ENCODE measurements at places on chromosomes 7 and 10.

DNA sequence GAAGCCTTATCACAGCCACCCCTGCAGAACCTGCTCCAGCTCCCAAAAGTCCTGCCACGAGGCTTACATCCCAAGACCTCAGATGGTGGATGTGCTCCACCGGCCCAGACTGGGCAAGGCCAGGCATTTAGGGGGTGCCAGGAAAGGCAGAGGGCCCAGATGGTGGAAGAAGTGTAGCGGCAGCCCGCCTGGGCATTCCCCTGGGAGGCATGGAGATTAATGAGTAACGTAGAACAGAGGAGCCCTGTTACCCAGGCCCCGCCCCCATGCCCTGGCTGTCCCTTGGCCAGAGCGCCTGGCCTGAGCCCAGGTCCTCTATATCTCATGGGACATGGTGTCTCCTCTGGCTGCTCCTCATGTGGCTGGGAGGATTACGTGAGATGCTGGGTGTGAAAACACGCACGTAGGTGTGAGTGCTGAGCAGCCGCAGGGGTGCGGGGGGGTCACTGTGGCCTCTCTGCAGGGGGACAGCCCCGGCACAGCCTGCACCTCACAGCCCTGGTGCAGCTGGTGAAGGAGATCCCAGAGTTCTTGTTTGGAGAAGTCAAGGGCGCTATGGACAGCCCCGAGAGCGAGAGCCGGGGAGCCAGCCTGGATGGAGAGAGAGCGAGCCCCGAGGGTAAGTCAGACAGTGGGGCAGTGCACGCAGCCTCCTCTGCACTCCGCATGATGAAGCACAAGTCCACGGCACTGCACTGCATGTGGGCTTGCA is 52.9 kb downstream of the ZNF467 start:
- no peak for DNase-seq

- no peak for DNase-seq
Measured at GRCh38 chr7:55288070-55288824, 76.9 kb upstream of the LANCL2 start.

DNA sequence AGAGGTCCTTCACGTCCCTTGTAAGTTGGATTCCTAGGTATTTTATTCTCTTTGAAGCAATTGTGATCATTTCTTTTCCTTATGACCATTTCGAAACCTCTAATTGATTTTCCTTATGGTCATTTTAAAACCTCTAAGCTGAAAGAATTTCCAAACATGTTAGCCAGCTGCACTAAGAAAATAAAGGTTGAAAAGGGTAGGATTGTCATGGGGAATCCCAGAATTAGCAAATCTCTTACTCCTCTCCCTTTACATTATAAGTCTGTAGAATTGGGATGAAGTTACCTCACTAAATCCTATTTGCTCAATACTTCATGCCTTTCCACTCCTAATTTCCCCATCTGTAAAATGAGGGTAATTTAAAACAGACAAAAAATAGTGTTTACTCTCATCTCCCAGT is 79.5 kb downstream of the FAM185A start:
- DNase-seq = no peak

DNA sequence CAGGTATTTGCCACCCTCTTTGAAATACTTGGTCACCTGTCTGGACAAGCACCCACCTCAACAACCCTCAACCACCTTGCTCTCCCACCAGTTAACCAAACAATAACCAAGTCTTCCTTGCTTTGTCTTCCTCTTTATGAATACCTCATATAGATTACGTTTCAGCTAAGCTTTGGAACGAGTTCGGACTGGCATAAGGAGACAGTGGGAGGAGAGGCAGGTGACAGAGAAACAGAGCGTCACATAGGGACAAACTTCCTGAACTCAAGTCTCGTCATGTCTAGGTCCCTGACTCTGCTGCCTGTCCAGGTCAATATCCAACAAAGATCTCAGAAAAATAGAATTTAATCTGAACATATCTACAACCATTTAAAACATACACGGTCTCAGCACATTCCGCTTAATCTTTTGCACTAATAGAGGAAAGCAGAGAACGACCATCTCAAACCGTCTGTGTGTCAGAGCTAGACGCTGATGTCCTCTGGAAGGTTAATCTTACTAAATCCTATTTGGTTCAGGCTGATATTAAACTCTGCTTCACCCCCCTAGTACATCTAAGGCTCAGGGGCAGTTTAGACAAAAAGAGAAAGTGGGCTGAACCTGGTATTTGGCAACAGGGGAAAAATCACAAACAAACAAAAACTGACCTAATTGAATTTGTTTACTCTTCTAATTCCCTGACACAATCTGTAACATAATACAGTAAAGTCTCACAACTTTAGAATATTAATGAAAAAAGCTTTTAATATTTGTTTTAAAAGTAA is 26.4 kb upstream of the SVOPL start:
- DNase-seq = no peak

DNA sequence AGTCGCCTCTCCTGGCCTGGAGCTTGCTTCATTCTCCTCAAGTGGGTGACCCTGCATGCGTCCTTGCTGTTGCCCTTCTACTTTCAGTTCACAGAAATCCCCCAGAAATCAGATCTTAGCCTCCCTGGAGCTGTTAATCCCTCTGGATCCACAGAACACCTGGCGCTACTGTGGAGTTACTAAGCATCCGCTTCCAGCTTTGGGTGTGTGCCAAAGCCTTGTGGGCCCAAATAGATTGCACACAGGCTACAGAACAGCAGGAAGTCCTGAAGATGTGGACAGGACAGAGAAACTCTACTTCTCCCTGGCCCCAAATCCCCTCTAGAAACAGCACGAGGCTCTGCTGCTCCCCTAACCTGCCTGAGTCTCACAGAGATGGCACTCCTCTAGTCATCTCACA is 36.6 kb upstream of the PDLIM1 start:
- DNase-seq = no peak

GRCh38 chr10:103555712-103556111 is 62.2 kb downstream of the NEURL1 start:
- DNase-seq = no peak

- DNase-seq = no peak
Measured at GRCh38 chr10:69406302-69406811, 10.4 kb downstream of the TACR2 start.

DNA sequence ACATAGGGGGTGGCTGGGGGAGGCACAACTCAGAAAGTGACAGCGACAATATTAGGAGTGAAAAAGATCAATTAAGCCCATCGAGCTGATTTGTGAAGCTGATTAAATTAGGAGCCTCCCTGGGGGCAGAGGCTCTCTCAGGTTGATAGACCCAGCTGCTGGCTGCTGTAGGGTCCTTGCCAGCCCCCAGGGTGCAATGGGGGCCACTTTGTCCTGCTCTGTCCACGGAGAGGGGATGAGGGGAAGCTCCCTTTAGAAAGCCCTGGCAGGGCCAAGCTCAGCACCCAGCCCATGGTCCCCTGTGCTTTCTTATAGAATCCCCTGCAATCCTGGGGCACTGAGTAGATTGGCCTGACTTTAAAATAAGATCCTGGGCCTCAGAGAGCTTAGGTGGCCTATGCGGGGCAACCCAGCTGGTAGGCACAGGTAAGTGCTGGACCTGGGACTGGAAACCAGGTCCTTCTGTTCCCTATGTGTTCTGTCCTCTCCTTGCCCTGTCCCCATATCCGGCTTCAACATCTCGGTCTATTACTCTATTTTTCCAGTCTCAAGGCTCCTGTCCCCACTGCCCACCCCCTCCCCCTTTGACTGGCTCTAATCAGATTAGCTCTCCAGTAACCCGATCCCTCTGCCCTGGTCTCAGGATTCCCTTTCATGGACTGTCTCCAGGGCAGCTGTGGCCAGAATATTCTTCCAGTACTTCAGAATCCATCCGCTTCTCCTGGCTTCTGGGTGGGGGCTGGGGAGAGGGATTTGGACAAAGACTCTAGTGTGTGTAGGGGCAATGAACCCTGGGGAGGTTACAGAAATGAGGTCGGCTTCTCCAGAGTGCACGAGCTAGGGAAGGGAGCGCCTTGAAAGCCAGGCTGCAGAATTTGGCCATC is 259.6 kb downstream of the RPS24 start:
- no peak for DNase-seq

DNA sequence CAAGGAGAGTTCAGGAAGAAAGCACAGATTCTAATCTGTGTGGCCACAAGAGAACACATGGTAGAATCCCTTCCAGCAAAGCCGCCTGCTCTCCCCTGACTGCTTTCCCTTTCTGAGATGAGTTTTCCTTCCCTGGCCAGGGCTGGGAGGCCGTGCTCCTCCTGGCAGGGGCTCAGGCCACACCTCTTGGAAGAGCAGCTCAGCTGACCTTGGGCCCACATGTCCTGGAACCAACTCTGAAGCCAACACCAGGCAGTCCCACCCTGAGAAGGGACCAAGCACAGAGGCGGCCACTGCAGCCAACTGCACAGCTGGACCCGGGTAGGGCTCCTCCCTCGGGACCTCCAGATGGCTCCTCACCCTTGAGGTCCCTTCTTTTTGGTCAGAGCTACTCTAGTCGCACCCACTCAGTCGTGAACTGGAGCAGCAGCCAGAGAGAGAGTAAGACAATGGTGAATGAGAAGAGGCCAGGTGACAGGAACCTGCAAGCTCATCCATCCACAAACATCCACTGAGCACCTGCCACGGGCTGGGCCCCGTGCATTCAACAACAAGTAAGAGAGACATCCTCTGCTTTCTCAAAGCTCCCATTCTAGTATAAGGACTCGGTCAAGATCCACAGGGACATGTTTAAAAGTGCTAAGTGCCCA is 40.3 kb downstream of the FAM53B start:
- DNase-seq = no peak
